ENCODE measurements at places on chromosomes 13 and 19. TPM values are rescaled to one million over a fixed set of nuclear protein-coding genes. Genes with fewer than 3 reads are reported as not detected.

PSG7 gene
- total RNA-seq: not detected

DNA sequence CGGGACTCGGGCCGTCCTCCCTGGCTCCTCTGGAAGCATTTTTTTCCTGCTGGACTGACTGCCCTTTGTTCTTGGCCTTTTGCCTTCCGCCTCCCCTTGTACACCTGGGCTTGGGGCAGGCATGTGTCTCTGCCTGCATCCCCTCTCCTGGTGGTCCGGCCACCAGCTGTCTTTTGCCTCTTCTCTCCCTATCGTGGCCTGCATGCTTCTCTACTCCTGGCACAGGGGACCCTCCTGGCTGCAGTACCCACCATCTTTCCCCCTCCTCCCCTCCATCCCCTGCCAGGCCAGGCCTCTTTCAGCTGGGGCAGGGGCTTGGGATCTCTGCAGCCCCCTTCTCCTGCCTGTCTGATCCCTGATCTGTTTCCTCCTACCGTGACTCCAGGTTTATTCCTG lies 12.1 kb downstream of the WTIP start:
- no peak overlapping the region for H3K27ac ChIP-seq
- no peaks in the 10 kb centered on the region for H3K27me3 ChIP-seq
- H3K4me1 ChIP-seq: peaks cover 4% of the 10 kb centered on the region
- no peak for DNase-seq
- H3K36me3 ChIP-seq: no peaks in the 10 kb centered on the region

GRCh38 chr13:25347151-25347550 lies 24.6 kb upstream of the ATP8A2 start:
- H3K4me1 ChIP-seq: no peaks in the 10 kb centered on the region
- H3K36me3 ChIP-seq: no peaks in the 10 kb centered on the region
- no peak overlapping the region for H3K27ac ChIP-seq

DNA sequence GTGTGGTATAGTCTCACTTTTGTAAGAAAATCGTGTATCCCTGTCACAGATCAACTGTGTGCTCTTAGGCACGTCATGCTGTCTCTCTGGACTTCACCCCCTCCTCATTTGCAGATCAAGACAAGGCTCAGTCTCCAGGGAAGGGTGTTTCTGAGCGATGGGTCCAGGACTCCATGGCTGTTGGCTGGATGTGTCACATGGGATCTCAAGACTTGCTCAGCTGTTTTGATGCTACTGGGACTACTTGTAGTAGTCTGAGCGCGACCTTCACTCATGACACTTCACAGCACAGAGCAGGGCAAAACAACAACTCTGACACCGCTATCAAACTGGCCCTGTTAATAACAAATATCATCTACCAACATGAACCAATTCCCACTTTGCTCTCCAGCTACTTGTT lies 36.2 kb downstream of the SMAD9 start:
- no peak for DNase-seq
- H3K4me3 ChIP-seq: no peak overlapping the region
- H3K27ac ChIP-seq: no peak overlapping the region
- H3K36me3 ChIP-seq: no peaks in the 10 kb centered on the region
- H3K27me3 ChIP-seq: peaks cover 17% of the 10 kb centered on the region
- H3K4me1 ChIP-seq: no peaks in the 10 kb centered on the region

- no peak for DNase-seq
- H3K27me3 ChIP-seq: no peaks in the 10 kb centered on the region
- H3K4me1 ChIP-seq: no peaks in the 10 kb centered on the region
- H3K27ac ChIP-seq: no peak overlapping the region
- H3K4me3 ChIP-seq: no peak overlapping the region
Measured at GRCh38 chr13:22874839-22875238, 305.9 kb upstream of the SGCG start.

GRCh38 chr13:106377341-106377740 lies 158.1 kb downstream of the EFNB2 start:
- no peaks in the 10 kb centered on the region for H3K4me1 ChIP-seq
- H3K27me3 ChIP-seq: no peaks in the 10 kb centered on the region
- no peak for DNase-seq
